ENCODE measurements at places on chromosomes 4 and X. TPM values are rescaled to one million over a fixed set of nuclear protein-coding genes. Genes with fewer than 3 reads are reported as not detected.

GRCh38 chr4:37243051-37243450 is 1.5 kb upstream of the NWD2 start:
- DNase-seq, result no peak

GRCh38 chr4:11081006-11081405 is 347.7 kb downstream of the HS3ST1 start:
- no peak for DNase-seq

DNA sequence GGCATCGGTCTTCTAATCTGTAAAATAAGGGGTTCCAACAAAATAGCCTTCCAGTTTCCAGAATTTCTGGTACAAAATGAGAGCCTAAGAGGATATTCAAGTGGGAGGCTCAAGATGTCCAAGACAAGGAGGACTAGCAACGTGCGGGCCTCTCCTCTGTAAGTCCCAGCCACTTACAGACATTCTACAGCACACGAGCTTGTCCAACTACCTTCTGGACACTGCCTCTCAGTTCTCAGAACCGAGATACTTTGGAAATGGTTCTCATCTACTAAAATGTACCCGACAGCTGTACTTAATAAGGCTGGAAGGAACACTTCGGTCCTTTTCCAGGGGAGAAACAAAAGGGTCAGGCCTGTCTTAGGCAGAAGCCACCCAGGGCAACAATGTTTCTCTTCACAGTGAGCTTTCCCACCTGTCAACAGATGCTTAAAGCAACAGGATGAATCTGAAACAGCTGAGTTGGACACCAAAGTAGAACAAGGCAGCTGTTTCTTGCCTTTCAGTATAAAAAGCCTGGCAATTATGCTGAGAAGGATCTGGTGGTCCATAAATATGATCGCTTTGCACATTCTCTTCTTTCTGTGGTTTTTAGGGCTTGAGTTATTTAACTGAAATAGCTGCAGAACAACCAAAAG is 127.0 kb downstream of the HS6ST2 start:
- DNase-seq, result no peak

GRCh38 chr4:169909897-169910296 is 116.3 kb downstream of the MFAP3L start:
- no peak for DNase-seq

DNA sequence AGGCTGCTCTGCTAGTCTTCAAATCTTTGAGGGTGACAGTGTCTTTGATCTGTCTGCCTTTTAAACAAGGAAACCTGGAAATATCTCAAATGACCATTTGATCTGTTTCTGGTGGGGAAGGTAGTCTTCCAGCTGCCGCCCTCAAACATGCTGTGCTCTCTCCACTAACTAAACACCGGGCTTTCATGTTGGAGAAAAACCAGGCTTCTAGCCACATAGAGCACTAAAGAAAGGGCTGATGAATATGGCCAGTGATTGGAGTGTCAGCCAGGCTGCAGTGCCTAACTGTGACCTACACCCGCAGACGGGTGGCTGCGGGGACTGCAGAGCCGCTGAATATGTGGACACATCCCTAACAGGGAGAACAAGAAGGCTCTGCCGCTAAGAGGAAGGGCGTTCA is 85.9 kb downstream of the UNC5C start:
- no peak for DNase-seq

GRCh38 chr4:108674356-108674977 is 24.1 kb downstream of the OSTC start:
- DNase-seq, result no peak

DNA sequence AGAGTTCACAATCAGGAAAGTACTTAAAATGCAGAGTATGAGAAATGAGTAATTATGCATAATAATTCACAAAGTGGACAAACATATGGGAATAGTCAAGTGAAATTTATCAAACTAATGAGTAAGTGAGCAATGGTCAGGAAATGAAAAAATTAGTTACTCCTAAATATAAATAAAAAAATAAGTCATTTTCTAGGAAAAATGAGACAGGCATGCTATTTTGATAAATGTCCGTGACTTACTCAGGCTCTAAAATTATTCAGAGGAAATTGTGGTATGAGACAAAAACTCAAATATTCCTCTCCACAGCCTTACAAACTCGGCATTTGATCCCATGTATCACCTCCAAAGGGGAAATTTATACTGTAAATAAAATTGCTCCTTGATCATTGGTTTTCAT is 181.2 kb downstream of the COX18 start:
- DNase-seq, result no peak

DNA sequence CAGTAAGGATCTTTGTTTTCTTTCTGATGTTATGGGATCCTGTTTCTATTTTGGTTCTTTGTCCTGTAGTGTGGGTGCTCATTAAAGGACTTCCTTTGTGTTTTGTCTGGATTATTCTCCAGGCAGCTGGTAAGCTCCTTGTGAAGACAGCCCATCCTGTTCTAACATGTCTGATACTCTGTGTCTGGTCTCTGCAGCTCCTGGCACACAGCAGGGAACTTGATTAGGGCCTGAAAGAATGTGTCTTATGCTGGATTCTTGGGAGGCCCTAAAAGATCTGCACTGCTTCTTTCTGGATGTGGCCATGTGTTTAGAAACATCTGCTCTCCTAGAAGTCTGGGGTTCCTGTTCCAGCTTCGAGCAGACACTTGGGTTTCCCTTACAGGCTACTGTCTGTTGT is 38.1 kb upstream of the ATXN3L start:
- no peak for DNase-seq

DNA sequence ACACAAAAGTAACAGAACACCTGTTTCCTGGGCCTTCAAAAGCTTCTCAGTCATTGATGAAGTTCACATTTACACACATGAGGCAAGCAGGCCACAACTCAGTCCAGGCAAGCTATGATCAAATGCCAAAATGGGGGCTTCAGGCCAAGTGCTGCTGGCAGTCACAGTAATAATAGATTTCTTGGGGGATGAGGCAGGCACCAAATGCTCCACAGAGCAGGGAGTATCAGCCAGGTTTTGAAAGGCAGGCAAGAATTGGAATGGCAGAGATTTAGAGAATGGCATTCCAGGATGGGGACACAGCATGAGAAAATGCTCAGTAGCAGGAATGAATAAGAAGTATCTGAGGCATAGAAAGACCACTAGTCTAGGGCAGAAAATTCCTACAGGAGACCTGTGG is 52.8 kb downstream of the GRIA3 start:
- DNase-seq, result no peak

DNA sequence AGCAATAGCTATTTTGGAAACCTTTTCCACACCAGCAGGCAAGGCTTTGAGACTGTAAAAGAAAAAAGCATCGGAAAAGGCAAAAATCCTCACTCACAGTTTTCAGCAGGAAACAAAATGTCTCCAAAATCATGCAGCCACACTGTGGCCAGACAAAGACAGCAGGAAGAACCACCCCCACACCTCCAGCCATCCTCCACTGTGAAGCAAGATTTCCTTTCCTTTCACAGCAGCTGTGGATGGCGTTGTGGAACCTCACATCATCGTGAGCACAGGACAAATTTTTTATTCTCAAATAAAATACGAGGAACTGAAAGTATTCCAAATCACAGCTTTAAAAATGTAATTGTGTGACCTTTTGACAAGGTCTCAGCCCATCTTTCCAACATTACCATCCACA is 351.7 kb upstream of the NOCT start:
- no peak for DNase-seq

- no peak for DNase-seq
Observed at GRCh38 chrX:133606990-133607389, 191.7 kb upstream of the GPC4 start.

DNA sequence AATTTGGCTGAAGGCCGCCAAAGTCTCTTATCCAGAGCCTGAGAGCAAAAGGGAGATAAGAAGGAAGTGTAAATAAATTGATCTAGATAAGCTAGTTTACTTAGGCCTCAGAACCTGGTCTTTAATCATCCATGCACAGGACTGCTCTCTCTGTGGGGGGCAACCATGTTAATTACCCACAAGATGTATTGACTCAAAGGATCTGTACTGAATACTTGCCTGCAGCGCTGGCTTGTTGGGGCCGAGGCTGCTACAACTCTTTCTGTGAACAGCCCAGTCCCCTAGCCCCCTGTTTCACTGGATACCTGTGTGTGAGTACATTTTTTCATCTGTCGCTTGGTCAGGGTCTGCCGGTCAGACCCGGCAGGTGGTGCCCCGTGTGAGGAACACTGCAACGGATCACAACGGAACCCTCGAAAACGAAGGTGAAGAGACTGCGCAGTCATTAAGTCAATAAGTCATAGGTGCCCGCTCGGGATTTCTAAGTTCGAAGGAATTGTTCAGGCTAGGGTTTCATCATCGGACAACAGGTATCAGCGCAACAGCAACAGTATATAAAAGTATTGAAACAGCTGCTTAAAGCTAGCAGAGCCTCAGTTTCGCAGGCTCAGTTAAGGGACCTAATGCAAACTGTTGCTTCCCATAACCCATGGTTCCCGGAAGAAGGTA is 8.3 kb downstream of the MAGEA11 start:
- no peak for DNase-seq

DNA sequence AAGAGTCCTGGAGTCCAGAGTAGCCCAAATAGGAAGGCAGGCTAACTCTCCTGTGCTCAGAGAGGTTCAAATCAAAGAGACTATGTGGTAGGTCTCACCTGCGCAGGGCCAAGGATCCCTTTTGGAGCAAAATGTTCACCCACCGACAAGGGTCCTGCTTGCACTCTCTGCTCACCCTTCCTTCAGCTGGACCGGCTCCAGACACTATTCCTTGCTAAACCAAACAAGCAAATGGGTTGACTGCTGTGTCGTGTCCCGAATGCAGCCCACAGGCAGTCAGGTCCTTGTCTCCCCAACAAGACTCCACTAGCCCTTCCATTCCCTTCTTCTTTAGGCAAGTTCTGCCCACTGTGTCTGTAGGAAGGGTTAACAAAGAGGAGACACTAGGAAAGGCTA is 760 bp downstream of the TRMT2B start:
- no peak for DNase-seq

DNA sequence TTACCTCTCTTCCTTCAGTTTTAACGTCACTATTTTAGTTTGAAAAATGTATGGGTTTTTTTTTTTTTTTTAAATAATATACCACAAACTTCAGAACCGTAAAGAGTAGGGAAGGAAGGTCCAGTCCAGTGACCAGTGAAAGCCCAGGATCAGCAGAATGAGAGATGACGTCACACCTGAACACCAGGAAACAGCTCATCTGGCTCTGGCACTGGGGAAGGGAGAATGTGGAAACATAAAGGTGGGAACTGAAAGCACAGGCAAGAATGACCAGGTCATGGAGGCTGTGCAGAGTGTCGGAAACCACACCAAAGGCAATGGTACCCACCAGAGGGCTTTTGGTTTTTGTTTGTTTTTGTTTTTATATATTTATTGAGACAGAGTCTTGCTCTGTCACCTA is 141.2 kb downstream of the DHX15 start:
- DNase-seq, result no peak

DNA sequence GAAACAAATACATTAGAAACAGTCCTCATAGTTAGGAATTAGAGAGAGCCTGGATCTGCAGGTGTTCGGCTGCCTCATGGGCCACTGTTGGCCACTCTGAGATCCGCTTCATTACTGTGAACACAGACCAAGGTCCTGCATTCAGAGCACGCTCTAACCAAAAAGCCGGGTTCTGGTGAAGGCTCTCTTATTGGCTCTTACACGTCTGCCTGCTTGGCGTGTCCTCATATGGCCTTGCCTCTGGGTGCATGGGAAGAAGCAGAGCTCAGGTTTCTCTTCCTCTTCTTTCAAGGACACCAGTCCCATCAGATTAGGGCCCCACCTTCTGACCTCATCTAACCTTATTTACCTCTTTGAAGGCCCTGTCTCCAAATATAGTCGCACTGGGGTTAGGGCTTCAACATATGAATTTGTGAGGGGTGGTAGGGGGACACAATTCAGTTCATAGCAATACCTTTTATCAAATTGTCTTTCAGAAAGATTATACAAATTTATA is 37.1 kb upstream of the ELF2 start:
- no peak for DNase-seq

GRCh38 chr4:67288964-67289363 is 256.3 kb downstream of the CENPC start:
- no peak for DNase-seq

DNA sequence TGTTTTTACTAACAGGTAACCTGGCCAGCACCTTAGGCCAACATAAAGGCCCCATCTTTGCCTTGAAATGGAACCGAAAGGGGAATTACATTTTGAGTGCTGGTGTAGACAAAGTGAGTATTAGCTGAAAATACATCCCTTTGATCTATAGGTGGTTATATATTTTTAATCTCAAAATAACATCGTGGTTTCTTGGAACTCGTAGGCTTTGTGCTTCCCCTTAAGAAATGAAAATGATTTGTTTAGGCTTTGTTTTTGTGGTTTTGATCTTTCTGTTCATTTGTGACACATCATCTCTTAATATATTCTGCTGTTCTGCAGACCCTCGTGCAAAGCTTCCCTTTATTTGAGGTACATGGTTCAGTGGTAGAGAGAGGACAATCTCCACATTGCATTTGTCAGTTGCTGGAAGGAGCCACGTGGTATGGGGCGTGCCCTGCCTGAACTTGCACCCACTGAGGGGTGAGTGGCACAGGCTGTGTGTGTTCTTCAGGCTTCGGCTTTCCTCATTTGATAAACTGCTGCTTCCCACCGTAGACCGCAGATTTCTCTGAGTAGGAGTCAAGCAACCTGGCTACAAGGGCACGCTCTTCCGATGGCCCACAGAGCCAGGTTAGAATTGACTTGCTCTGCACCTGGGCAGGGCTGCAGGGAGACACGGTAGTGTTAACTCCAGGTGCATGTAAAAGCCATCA is 72.2 kb downstream of the GPR143 start:
- DNase-seq, result no peak

DNA sequence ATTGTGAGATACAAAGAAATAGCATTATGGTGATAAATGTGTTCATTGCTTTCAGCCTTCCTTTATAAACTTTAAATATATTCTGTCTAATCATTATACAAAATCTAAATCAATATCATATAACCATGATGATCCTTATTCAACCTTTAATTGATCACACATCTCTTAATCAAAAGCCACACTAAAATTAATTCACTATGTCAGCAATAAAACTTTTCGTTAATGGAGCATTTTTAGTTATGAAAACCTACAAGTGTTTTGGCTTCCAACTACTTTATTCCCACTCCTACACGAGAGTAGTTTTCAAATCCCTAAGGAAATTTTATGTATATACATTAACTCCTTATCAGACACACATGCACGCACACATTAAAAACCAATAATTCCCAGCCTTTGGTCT is 530.2 kb downstream of the KCTD8 start:
- no peak for DNase-seq

DNA sequence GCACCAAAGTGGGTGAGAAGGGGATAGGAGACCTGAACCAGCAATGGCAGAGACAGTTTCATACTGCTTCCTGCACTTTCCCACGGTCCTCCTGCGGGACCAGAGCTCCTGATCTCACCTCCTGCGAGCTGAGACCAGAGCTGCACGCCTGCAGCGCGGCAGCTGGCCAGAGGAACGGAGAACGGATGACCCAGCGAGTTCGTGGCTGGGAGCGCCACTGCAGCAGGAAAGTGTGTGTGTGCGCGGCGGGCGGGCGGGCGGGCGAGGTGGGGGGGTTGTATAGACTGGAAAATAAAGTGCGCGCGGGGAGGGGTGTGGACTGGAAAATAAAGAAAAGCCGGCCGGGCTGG is 16.5 kb downstream of the MCF2 start:
- DNase-seq, result no peak

Gene SERTM2
- 0.03 TPM for polyA plus RNA-seq

Gene PLXNB3
- 1.7 TPM for polyA plus RNA-seq

Gene GUF1
- 28.9 TPM for polyA plus RNA-seq

Gene DCAF4L1
- 0.12 TPM for polyA plus RNA-seq

Gene ZGRF1
- polyA plus RNA-seq, result 16.6 TPM

Gene BMX
- 0.31 TPM for polyA plus RNA-seq

Gene SHISA3
- polyA plus RNA-seq, result 63.0 TPM

Measured in right renal cortex interstitium (tissue), 3 donors.